ENCODE measurements at places on chromosomes 1 and 21.

DNA sequence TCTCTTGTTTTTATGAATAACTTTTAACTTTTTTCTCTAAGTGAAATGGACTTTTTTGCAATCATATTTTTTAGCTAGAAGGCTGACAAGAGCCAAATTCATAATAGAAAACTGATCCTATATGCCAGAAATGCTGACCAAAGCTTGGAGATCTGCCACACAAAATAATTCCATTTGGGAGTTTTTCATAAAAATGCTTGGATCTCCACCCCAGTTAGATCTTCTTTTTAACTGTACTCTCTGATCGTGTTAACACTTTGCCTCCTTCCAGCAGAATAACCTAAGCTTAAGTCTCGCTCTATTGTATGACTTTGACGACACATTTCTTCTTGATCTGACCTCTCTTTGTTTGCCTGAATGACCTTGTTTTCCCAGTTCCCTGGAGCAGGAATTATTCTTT lies 16.8 kb downstream of the FLG2 start:
- no peak for DNase-seq

- DNase-seq: peak; percentile 78
Observed at GRCh38 chr21:43865540-43866259, 677 bp downstream of the AGPAT3 start.

DNA sequence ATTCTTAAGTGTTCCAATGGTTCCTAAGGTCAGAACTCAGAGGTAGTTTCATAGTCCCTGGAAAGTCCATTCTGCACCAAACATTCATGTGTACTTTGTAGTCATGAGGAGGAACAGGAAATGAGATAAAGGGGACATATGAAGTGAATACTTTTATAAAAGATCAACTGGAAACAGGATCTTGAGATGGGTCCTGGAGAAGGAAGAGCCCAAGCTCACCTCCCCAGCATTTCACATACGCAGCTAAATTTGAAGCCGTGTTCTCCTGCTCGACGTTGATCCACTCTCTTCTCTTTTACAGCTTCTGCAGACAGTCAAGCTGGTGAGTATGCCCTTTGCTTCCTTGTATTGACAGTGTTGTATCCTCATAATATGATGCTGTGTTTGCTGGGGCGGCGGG lies 429 bp downstream of the FCGR2A start:
- DNase-seq: no peak

DNA sequence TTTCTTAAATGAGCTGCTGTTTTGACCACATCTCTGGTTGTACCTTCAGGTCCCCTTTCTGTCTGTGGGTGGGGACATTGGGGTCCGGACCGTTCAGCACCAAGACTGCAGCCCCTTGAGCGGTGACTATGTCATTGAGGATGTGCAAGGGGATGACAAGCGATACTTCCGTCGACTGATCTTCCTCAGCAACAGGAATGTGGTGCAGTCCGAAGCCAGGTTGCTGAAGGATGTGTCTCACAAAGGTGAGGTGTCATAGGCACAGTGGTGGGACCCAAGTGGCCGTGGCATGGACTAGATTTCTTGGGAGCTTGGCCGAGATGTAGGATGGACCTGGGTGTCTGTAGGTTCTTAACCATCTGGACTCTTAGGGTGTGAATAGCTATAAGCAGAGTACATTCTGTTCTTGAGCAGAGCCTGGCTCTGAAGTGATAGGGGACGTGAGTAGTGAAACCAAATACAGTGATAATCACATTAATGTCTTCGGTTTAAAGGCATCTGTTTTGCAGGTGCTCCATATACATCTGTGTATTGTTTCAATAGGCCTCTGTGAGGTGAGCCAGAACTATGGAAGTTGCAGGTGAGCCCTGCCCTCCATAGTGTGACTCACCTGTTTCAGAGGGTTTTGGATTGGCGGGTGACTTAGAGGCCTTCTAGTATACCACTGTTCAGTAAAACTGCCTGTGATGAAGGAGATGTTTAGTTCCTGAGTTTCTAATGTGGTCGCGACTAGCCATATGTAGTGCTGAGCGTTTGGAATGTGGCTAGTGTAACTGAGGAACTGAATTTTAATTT lies 6.4 kb downstream of the METTL13 start:
- DNase-seq: no peak

DNA sequence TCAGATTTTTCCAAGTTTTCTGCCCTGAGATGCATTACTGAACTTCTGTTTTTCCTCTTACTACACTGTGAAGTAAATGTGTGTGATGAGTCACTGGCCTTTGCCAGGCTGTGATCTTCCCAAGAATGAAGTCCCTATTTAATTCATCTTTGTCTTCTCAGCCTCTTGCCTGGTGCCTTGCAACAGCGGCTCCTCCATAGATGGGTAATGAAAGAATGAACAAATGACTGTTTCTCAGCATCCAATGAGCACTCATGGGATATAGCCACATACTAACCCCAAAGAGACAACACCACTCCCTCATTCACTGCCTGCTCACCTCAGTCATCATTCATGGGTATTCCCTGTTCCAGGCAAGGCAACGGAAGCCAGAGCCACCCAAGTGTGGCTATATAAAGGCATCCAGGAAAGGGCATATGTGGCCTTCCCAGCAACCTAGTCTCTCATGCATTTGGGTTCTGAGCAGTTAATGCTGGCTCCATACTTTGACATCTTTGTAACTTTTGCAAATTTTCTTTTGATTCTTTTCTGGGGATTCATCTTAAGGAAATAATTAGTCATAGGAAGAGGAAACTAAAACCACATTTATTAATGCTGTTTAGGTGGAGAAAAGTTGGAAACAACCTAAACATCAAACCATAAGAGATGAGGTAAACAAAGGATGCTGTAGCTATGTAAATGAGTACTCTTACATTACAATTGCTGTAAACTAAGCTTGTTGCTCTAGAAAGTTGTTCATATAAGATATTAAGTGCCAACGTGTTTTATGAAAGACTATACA lies 71.9 kb downstream of the HIVEP3 start:
- no peak for DNase-seq

DNA sequence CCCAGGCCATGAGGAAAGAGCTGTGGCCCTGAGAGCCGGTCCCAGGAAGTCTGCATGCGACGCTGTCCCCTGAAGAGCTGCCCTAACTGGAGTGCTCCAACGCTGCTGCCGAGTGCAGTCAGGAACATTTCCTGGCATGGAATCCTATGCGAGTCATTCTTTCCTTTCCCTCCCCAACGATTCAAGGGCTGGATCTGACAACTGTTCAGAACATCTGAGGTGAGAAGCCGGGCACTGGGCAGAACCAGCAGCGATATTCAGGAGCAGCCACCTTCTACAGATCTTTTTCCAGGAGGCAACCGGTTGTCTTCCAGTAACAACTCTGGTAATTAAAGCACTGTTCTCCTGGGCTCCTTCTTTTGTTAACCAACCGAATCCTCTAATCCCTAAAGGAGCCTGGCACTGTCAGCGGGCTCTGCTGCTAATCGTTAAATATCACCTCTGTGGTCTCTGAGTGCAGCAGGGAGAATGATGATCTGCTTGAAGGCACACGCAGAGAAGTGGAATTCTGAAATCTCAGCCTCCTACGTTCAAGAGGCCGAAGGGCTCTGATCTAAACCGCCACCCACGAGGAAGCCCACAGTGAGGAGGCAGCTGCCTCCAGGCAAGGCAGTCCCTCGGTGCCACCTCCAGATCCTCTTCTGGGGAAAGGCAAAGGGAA lies 55.8 kb downstream of the SLC45A1 start:
- no peak for DNase-seq

GRCh38 chr1:75582725-75583261 lies 28.1 kb downstream of the SLC44A5 start:
- no peak for DNase-seq

DNA sequence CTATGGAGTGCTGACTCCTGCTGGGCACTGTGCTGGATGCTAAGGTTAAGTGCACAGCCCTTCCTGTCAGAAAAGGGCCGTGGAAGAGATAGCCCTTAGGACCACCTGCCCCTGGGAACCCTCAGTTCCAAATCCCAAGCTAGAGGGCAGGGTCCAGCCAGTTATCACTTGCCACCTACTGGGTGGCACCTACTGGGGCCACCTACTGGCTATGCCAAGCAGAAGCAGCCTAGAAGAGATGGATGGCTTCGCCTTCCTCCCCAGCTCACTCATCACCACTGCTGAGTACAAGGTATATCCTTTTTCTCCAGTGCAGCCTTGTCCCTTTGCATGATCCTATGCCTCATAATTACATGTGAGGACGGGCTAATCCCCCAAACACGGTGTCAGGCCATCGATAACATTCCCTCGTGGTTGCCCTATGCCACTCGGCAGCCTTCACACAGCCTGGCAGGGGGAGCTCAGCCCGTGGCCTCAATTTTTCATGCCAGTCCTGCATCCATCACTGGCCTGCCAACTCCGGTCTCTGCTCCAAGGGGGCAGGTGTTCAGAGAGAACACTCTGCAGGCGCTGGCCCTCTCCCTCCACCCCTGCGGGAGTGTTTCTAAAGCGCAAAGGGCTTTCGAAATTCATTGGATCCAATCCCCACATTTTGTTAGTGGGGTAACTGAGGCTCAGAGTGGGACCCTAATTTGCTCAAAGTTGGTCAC lies 49.0 kb downstream of the SYT2 start:
- no peak for DNase-seq

- no peak for DNase-seq
Observed at GRCh38 chr1:223653015-223653414, 12.5 kb downstream of the CAPN8 start.

DNA sequence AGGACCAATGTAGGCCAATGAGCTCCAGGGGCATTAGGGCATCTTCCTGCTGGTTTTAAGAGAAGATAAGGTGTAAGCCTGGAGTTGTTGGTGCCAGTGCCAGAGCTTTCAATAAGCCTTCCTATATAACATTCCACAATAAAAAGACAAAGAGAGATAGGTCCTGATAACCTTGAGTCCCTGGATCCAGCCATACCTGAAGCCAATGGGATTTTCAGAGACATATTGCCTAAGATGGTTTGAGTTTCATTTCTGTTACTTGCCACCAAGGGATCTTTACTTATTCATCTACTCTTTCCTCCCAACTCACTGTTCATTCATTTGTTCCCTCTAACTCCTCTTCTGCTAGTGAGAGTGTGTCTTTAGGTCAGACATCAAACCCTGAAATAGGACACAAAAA lies 68.8 kb upstream of the CAPZB start:
- DNase-seq: no peak

DNA sequence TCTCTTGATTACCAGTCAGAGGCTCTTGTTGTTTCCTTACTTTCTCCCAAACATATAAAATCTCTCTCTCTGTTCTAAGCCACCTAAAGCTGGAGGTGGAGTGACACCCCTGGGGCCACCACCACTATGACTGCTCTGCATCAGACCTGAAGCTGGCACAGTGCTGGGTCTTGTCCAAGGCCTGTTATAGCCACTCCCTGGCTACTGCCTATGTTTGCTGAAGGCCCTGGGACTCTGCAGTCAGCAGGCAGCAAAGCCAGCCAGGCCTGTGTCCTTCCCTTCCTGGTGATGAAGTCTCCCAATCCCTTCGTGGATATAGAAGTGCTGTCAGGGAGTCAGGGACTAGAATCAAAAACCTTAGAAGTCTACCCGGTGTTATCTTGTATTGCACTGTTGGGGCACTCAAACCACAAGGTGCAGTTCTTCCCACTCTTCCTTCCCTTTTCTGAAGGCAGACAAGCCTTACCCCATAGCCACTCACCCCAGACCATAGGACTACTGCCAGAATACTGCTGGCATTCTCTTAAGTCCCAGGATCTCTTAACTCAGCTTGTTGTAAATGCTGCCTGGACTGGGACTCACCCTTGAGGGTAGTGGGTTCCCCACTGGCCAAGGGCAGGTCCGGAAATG lies 103.1 kb downstream of the RPS6KC1 start:
- DNase-seq: no peak
